ENCODE measurements at places on chromosomes 3 and 15.

DNA sequence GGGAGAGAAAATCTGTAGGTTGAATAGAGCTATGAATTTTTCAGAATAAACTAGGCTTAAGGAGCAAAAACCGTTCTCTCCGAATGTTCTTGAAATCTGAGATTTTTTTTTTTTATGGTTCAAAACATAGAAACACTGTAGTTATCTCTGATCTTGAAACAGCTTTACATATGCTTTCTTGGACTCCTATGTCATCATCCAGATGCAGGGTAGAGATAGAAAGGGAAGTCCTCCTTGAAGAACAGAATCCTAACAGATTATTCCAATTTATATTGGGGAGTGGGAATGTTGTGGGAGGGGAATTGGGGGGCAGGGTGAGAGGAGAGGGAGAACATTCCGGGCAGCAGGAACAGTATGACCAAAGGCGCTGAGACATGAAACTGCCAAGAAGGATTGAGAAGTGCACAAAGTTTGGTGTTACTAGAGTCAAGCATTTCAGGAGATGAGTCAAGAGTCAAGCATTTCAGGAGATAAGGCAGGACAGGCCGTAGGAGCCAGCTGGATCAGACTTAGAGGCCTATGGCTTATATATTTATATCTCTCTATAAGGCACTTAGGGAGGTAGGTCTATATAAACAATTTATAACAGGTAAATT lies 21.9 kb upstream of the ST3GAL6 start:
- DNase-seq: no peak

DNA sequence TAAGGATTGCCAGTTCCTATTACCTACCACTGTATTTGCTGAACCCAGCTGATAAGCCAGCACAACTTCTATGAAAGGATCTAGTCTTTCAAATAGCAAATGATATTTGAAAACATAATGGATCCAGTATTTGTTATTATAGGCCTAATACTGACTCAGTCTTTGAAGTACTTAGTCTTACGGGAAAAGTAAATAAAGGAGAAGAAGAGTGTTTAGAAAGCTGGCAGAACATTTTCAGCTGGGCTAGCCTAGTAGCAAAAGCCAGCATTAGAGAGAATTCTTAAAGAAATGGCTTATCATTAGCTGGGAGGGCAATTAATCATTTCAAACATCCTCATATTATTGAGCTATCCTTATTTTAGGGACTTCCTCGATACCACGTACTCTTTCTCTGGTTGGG lies 101.4 kb upstream of the GOLIM4 start:
- no peak for DNase-seq

DNA sequence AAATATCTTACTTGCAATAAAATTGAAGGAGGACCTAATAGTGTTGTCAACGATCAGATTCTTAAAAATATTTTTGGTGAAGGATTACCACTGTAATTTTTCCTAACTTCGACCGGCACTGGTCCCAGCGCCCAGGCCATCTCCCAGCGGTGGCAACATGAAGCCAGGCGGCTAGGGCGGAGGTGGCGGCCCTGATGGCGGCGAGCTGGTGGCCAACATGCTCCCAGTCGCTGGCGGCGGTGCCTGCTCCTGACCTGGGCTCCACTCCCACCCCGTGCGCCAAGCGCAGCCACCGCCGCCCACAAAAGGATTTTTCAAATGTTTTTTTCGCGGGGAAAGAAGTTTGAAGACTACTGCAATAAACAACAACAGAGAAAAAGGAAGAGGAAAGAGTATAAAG lies 56.5 kb upstream of the B3GALNT1 start:
- no peak for DNase-seq

GRCh38 chr3:105466495-105467404 lies 100.0 kb downstream of the ALCAM start:
- no peak for DNase-seq

DNA sequence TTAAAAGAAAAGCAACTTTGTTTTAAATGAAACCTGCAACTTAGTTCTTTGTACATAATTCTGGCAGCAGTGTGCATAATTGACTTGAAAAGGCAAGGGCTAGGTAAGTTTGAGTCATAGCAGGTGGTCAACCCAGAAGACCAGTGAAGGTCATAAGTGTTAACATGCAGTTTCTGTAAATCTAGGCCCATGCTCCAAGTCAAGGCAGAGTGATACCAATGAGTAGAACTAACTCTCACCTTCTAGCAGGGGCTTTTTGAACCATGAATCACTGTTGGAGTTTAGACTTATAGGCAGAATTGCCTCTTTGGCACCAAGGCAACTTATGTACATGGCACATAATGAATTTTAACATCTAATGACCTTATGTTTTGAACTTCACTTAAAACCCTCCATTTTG lies 29.5 kb upstream of the IL20RB start:
- no peak for DNase-seq

All from CD4-positive, alpha-beta T cell treated with Interleukin-17A for 1 hour (primary cell).